ENCODE measurements at places on chromosomes 16 and 17. TPM values are rescaled to one million over a fixed set of nuclear protein-coding genes. Genes with fewer than 3 reads are reported as not detected.

GRCh38 chr16:1075546-1075945 lies 3.0 kb downstream of the SSTR5 start:
- ATAC-seq = no peak

The MMD gene
- total RNA-seq = 36.0 TPM

DNA sequence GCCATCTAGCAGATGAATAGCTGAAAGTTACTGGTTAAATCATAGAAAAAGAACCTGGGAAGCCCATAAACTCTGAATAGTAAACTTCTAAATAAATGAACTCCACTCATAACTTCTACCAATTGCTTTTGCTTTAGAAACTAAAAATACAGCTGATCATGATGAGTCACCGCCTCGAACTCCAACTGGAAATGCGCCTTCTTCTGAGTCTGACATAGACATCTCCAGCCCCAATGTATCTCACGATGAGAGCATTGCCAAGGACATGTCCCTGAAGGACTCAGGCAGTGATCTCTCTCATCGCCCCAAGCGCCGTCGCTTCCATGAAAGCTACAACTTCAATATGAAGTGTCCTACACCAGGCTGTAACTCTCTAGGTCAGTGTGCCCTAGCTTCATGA lies 9.7 kb downstream of the KAT7 start:
- ATAC-seq = no peak

The ADGRG3 gene
- 2.8 TPM for total RNA-seq

DNA sequence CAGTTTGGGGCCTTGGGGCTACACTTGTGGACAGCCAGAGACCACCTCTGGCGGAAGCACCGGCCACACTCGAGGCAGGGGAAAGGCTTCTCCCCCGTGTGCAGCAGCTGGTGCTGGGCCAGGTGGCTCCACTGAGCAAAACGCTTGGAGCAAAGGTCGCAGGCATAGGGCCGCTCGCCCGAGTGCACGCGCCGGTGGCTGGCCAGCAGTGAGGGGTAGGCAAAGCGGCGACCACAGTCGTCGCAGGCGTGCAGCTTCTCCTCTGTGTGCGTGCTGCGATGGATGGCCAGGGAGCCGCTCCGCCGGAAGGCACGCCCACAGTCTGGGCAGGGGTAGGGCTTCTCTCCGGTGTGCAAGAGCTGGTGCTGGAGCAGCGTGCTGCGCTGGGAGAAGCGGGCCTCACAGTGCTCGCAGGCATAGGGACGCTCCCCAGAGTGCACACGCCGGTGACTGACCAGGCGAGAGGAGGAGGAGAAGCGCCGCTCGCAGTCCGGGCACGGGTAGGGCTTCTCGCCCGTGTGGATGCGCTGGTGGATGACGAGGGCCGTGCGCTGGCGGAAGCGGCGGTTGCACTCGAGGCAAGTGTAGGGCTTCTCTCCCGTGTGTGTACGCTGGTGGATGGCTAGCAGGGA lies 5.8 kb downstream of the ZNF689 start:
- no peak for ATAC-seq

- ATAC-seq = no peak
Observed at GRCh38 chr17:80422276-80422675, 7.3 kb downstream of the ENDOV start.

- no peak for ATAC-seq
Observed at GRCh38 chr17:48843187-48843900, 12.5 kb downstream of the CALCOCO2 start.

- no peak for ATAC-seq
Observed at GRCh38 chr17:55294042-55294751, 29.4 kb downstream of the HLF start.

DNA sequence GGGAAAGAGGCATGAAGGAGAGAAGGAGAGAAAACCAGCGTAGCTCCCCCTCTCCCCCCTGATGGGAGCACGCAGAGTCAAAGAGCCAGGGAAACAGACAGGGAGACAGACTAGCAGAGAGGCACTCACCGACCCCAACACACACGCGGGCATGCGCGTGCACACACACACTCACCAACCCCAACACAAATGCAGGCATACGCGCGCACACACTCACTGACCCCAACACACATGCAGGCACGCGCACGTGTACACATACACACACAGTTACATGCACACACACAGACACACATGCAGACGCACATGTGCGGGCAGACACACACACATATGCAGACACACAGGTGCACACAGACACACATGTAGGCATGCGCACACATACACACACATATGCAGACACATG lies 4.6 kb downstream of the CACNB1 start:
- no peak for ATAC-seq

DNA sequence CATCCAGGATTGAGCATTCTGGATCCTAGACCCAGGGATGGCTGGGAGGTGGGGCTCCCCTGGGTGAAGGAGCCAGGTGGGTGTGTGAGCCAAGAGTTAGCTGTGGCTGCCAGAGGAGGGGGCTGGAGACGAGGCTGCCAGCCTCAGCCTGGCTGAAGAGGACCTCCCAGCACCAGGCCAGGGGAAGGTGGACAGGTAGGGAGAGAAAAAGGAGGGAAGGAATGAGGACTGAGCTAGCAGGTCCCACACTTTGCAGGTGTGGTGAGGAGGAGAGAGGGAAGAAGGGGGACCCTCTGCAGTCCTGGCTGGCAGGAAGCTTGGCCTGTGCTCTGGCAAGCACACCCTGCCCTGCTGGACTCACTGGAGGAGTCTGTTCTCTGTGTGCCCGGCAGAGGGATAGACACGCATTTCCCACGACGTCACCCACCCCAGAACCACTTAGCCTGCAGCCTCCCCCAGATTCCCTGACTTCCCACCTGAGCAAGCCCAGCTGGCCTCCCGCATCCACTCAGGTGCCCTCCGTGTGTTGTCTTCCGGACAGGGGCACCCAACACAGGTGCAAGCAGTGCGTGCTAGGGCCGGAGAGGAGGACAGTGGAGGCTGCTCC lies 42.0 kb downstream of the SOCS3 start:
- ATAC-seq = no peak

DNA sequence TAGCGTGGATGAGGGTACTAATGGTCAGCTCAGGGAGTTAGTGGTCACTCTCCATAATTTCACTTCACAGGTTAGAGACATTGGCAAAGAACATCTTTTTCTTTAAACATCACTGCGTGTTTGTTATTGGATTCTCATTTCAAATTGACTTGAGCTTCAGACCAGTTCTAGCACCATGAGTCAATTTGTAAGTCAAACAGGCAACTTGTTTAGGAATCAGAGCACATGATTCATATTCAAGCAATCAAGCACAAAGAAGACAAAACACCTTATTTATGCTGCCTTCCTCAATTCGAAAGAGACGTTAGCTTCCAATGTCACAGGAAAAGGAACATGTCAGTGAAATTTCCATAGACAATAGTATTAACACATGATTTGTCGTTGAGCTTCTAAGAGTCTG lies 62.3 kb downstream of the HS3ST3A1 start:
- ATAC-seq = no peak

DNA sequence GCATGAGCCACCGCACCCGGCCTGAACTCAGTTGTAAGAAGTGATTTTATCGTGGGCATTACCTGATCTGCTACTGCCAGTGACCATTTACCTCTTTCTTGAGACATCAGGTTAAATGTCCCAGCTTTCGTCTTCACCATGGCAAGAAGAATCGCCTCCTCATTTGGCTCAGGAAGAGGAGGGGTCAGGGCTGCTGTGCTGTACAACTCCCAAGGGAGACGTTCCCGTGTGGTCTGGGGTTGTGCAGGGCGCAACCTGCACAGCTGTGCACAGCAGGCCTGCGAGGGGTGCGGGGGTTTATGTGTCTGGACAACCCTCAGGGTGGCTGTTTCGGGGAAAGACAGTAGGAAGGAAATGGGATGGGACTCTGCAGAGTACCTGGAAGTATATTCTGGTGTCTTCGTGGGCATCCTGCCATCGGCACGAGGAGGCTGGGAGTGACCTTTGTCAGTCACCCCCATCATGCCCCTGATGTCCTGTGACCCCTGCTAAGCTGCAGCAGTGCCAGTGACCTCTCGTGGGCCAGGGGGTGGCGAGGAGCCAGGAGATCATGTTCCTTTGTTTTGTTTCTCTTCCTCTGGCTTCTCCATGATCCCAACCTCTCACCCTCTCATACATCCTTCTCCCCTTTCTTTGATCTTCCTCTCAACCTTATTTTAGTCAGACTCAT lies 27.3 kb downstream of the CIBAR2 start:
- no peak for ATAC-seq

The CD300H gene
- total RNA-seq = not detected

The BAIAP2 gene
- 46.0 TPM for total RNA-seq

GRCh38 chr17:16942141-16943031 lies 29.5 kb downstream of the TNFRSF13B start:
- no peak for ATAC-seq

The KRTAP1-1 gene
- total RNA-seq = not detected

The MLKL gene
- 14.7 TPM for total RNA-seq

DNA sequence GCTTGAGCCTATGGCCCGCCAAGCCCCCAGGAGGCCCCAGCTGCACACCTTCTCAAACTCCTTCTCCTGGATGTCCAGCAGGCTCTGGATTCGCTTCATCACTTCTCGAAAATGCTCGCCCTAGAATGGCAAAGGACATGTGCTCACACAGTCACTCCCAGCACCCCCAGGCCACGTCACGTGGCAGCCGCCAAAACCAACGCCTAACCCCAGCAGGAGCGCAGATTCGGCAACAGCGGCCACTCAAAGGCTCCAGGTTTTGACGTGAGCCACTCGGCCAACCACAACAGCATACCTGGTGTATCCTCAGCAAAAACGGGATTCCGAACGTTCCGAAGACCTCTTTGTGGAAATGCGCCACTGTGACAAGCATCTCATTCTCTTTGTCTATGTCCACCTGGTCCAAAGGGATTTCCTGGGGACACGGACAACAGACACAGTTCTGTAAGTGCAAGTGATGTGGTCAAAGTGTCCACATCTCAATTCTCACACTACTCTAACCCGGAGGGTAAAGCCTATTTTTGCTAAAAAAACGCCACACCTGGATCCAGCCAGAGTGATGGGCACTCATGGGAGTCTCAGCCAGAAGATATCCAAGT lies 12.7 kb downstream of the LITAFD start:
- no peak for ATAC-seq

The MAP2K6 gene
- total RNA-seq = 2.6 TPM

The OR3A1 gene
- not detected for total RNA-seq

The SOX8 gene
- total RNA-seq = 2.0 TPM

DNA sequence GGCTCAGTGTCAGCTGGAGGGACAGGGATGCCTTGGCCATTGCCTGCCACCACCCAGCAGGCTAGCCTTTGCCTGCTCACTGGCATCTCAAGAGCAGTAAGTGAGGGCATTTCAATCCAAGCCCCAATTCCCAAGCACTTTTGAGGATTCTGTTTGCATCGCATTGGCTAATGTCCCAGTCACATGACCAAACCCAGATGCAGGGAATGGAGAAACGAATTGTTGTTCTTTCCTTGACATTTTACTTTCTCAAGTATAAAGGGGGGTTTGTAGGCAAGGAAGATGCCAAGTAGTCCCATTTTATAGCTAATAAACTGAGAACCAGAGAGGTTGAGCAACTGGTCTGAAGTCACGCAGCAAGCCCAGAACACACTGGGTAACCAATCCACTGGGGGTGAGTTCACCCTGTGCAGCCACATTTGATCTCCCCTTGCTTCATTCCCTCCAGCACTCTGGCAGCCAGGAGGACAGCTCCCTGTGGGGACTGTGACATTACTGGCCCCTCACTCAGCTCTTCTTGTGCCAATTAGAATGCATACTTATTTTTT lies 193.8 kb upstream of the CACNG3 start:
- no peak for ATAC-seq

All from gastroesophageal sphincter (tissue), 4 donors.